Germinal center (tissue), 1 donor: ENCODE measurements at places on chromosomes 6 and 20.

- DNase-seq, result no peak
Measured at GRCh38 chr6:92496527-92496926, 922.8 kb downstream of the EPHA7 start.

DNA sequence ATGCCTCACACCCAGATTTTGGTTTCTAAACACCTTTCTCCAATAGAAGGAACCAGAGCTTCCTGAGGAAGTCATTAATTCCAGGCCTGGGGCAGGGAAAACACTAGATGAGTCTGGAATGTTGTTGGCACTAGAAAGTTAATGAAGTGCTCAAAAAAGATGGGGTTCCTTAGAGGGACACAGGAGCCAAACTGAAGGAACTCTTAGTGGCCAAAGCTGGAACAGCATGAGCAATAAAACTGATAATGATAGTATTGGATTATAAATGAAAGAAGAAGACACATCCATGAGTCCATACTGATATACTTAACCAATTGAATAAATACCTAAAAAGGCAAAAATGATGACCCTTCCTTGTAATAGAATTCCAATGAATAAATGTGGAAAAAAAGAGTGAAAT lies 4.4 kb downstream of the IL20RA start:
- DNase-seq, result no peak

GRCh38 chr20:21503345-21503744 lies 10.5 kb downstream of the NKX2-2 start:
- no peak for DNase-seq

DNA sequence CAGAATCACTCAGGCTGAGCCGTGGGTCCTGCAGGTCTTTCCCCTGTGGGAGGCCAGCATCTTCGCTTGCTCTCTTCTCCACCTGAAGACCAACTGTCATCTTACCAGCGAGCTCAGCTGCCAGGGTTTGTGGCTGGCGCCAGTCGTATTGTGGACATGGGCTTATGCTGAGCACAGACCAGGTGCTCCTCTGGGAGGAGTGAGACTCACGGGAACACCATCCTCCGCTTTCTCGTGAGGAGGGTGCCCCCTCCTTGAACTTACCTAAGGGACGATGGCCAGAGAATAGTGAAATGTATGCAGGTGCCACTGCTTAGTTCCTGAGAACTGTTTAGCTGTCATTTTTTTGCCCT lies 17.1 kb downstream of the WRNIP1 start:
- DNase-seq, result no peak

DNA sequence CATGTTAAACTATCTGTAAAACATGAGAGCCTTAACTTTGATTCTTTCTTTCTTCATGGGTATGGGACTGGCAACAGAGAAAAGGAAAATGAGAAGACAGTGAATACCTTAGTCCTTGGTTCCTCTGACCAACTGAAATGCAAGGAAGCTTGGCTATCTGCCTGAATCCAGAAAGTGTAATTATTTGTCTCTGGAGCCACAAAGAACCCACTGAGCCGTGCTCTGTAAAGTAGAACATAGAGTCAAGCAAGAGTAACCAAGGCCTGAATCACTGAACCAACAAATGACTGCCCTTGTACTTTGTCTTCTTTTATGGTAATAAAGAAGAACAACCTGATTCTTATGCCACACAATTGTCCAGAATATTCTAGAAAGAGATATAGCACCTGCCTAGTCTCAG lies 27.6 kb downstream of the PKHD1 start:
- DNase-seq, result no peak

DNA sequence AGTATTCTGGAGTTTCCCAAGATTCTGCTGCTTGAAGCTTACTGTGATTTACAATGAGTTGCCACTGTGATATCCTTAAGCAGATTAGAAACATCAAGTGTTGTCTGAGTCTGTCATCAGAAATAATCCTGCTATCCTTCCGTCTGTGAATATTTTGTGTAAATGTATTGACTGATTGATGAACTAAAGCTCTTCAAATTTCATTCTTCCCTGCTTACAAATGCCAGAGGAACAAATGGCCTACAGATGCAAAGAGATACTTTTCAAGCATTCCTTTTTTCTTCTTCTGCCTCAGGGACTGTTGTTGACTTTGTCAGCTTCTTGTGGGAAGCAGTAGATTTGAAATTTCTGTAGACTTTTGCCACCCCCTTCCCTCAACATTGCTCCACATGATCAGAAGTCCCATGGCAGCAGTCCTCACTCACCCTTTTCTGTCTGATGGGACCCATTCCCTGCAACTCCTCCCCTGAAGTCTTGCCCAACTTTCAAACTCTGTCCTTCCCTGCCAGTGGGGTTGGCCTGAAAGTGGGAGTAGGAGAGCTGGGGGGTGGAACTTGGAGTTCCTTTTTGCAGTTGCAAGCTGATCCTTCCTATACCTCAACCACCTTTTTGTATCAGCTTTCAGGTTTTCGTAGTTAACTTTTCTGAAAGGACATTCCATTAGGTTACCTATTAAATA lies 38.5 kb upstream of the MLIP start:
- no peak for DNase-seq
